ENCODE measurements at places on chromosomes 1 and 21.

DNA sequence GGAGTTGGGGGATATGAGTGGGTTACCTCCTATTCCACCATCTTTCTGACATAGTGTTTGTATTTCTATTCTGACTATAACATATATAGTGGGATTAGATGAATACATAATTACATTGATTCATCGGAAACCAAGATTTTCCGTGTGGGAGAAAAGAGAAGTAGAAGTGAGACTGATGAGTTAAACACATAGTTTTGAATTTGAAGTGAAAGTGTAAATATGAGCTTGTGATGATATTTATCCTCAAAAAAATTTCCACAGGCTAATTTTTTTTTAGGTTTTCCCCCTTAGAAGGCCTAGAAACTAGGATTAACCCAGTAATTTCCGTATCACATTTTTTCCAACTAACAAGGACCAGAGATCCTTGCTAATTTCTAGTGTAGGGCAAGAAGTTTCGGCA lies 6.9 kb downstream of the CD1B start:
- no peak for DNase-seq

GRCh38 chr1:175792136-175792535 lies 48.7 kb upstream of the TNR start:
- DNase-seq: no peak

GRCh38 chr1:207172321-207172720 lies 68.3 kb downstream of the C4BPA start:
- DNase-seq: no peak

DNA sequence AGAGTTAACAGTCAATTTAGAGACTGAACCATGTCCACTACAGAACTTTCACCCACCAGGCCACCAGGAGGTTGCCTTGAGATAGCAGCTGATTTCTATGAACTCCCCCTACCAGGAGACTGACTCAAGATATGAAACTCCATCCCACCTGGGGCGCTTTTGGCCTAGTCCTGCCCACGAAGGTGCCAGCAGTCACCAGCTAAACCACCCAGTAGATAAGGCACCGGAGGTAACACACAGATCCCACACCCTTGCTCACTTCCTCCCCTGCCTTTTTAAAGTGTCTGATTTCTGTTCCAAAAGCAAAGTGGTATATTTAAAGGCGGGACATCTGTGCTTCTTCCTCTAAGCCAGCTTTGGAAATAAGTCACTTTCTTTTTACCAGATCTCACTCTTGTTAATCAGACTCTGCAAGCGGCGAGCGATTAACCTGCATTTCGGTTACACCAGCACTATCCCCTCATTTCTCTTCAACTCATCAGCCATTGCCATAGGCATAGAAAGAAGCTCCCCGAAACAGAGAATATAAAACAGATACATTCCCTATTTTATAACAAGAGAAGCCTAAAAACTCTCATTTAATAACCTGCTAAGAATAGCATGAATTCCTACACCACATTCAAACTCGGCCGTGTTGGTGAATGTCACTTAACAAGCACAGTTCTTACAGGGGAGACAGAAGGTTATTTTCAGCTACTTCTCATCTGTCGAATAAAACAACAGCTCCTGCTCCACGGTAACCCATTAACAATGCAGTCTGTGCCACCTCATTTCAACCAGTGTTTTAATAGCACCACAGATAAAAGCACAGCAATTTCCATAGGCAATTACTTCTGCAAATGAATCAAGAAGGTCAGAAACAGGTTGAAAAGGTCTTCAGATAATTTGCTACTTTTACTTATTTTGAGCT lies 318.1 kb downstream of the KCNH1 start:
- DNase-seq: no peak

GRCh38 chr1:228175316-228176023 lies 9.9 kb downstream of the IBA57 start:
- no peak for DNase-seq

- DNase-seq: no peak
Observed at GRCh38 chr1:221937155-221937953, 195.5 kb upstream of the DUSP10 start.

DNA sequence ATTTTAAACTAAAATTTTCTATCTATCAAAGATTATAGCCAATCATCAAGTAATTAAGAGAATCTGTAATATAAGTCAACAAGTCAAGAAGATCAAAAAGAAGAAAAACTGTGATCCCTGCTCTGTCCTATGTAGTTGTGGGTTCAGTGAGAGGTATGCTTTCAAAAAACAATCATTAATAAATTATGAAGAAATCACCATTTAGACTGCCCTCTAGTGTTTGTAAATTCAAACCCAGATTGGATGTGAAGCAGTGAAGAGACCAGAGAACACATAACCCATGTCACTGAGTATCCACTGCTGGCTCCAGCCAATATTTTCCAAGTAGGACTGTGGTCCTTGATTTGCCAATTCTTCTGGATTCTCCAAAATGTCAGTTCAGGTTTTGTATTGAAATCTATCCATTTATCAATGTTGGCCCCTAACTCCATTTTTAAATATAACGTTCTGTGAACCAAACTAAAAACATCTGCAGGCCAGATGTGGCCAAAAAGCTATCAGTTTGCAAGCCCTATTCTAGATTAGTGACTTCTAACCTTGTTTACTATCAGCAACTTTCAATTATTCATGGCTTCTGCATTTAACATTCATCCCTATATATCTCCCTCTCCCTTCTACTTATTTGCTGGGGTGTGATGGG lies 467.5 kb upstream of the CXADR start:
- DNase-seq: no peak

DNA sequence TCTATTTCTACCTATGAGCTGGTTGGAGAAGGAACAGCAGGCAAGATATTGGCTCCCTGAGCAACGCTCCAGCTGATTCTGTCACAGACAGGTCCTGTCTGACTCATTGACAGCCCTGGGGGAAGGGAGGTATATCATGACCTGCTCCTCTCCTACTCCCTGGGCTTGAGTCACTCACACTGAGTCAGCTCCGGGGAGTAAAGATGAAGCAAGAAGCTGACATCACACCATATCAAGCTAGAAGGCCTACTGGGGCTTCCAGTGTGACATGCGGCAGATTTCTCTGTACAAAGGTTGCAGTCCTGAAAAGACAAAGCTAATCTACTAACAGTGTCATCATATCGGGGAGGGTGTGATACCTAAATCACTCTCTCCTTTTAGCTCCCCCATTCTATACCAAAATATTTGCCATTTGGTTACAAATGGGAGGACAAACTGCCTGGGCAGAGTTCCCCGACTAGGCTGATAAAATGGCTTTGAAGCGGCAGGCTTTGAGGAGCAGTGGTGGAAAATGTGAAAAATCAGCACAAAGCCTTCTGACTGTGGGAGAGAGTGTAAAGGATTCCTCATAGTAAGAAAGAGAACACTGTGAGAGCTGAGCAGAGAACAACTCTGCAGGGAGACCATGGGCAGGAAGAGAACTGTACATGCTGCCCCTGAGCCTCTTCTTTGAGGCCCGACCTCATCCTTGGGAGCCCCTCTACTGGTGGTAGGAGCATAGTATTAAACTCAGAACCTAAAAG lies 15.5 kb downstream of the PI4KB start:
- DNase-seq: no peak

GRCh38 chr21:24590261-24590660 lies 1017.0 kb downstream of the MRPL39 start:
- no peak for DNase-seq

GRCh38 chr1:202068596-202068995 lies 54.1 kb upstream of the GPR37L1 start:
- no peak for DNase-seq

- DNase-seq: no peak
Observed at GRCh38 chr1:150927624-150928023, 1.5 kb downstream of the SETDB1 start.

GRCh38 chr1:203627851-203628200 lies 1.2 kb downstream of the ATP2B4 start:
- DNase-seq: no peak

DNA sequence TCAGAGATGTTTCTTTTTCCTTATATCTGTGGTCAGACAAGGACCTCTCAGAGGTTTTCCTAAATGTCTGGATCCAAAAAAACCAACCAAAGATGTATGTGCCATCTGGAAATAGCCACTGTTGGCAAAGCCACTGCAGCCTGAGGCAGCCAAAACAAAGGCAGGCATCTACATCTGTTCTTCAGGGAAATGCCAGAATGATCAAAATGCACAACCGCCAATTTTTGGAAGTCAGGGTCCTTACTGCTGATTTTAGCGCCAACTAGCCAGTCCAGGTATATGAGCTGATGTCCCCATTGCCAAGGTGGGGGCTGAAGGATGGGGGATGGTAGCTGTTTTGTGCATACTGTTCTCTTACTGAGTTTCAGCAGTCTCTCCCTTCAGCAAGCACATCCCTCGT lies 45.9 kb downstream of the SYT14 start:
- DNase-seq: no peak

DNA sequence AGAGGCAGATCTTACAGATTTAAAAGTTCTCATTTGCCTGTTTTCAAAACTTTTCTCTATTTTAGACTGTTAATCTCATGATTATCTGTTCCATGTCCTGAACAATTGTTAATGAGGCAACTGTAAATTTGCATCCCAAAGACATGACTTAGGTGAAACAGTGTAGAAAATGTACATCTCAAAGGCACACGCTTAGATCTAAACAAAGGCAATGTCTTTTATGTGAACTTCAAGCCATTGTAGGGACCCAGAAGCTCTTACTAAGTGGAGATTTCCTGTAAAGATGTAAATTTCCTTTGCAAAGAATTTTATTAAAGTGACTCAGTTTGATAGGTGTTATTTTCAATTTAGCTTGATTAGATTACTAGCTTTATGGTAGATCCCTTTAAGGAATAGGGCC lies 125.2 kb upstream of the F3 start:
- DNase-seq: no peak

GRCh38 chr1:2208309-2209239 lies 14.0 kb upstream of the FAAP20 start:
- no peak for DNase-seq

- DNase-seq: no peak
Observed at GRCh38 chr1:41870076-41870562, 48.6 kb downstream of the HIVEP3 start.

GRCh38 chr1:16042096-16042495 lies 1.5 kb upstream of the CLCNKB start:
- DNase-seq: no peak

DNA sequence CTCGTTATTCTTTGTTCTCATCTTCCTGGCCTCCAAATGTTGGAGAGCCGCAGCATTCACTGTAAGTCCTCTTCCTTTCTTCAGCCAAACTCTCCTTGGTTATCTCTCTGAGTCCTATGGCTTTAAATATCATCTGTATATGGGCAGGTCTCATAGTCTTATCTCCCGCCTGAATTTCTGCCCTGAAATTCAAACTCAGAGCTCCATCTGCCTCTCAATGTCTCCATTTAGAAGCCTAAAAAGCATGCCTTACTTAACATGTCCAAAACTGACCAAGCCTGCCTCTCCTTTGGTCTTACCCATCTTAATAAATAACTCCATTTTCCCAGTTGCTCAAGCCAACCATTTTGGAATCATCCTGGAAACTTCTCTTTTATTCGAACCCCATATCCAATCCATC lies 80.7 kb downstream of the DHRS3 start:
- no peak for DNase-seq

DNA sequence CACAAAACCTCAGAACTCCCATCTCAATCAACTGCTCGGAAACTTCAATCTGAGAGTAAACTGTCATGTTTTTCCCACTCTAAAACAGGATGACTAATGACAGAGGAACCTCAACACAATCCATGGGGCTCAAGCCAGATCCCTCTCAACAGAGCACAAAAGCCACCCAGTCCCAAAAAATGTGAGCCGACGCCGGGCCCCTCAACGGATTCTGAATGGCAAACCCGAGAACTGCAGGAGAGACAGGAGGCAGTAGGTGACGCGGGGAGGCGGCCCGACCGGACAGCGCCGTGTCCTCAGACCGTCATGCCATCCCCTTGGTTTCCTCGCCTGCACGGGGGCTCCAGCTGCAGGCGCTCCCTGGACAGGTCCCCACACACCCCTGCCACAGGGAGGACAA lies 53.4 kb downstream of the SSBP3 start:
- DNase-seq: no peak

DNA sequence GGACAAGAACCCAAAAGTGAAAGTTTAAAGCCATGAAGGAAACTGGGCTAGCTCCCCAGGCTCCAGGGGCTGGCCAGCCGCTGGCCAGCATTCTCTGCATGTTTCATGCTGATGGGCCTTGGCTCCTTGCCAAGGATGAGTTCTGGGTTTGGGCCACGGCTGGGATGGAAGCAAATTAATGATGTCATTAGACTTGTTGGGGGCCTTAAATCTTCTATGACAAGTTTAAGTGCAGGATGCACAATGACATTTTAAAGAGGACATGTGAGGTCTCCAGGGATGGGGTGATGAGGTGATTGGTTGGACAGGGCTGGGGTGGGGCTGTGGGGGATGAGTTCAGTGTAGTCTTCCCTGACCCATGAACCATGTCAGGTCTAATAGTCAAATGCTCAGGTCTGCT lies 199.6 kb downstream of the TRABD2B start:
- DNase-seq: no peak

DNA sequence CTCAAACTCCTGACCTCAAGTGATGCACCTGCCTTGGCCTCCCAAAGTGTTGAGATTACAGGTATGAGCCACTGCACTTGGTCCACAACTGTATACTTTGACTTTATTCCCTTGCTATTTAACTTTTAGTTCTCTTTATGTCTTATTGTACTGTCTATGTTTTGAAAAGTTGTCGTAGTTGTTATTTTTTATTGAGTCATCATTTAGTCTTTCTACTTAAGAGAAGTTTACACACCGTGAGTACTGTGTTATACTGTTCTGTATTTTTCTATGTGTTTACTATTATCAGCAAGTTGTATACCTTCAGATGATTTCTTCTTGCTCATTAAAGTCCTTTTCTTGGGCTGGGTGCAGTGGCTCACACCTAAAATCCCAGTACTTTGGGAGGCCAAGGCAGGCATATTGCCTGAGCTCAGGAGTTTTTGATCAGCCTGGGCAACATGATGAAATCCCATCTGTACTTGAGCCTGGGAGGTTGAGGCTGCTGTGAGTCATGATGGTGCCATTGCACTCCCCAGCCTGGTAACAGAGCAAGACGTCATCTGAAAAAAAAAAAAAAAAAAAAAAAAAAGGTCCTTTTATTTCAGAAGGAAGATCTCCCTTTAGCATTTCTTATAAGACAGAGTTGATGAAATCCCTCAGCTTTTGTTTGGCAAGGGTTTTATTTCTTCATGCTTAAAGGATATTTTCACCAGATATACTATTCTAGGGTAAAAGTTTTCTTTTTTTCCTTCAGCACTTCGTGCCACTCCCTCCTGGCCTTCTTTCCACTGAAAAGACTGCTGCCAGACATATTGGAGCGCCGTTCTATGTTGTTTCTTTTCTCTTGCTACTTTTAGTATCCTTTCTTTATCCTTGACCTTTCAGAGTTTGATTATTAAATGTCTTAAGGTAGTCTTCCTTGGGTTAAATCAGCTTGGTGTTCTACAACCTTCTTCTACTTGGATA lies 47.6 kb downstream of the TNFSF18 start:
- DNase-seq: no peak

GRCh38 chr1:82395440-82395839 lies 594.7 kb downstream of the ADGRL2 start:
- no peak for DNase-seq

- DNase-seq: no peak
Observed at GRCh38 chr1:181255270-181255929, 166.9 kb downstream of the IER5 start.

Measured in memory B cell (primary cell).